Brain pericyte (primary cell): ENCODE measurements at places on chromosomes 2 and 18.

GRCh38 chr2:237128026-237128703 is 42.5 kb downstream of the COPS8 start:
- peak; percentile 98 for DNase-seq

GRCh38 chr2:150977296-150977695 is 284.4 kb downstream of the RBM43 start:
- no peak for DNase-seq

DNA sequence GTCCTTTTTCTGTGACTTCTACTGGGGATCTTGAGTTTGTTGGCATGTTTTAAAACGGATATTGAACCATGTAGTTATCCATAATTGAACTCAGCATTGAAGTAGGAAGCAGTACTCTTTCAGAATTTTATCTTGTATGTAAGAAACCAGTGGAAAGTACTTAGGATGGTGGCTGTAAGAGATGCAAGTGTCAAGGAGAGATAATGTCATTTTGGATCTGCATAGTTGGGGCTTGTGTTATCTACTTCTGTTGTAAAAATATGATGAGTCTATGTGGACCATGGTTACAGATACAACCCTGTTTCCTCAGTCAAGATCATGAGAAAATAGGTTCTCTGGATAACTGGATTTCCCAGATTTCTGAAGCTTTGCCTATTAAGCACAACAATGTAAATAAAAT is 113.7 kb downstream of the NAB1 start:
- no peak for DNase-seq

GRCh38 chr18:78733762-78734613 is 245.6 kb upstream of the SALL3 start:
- no peak for DNase-seq

- DNase-seq, result no peak
These were observed 98.7 kb downstream of the TWIST2 start for GRCh38 chr2:238946318-238947242.

- no peak for DNase-seq
These were observed 13.8 kb downstream of the BABAM2 start for GRCh38 chr2:27904405-27904665.

DNA sequence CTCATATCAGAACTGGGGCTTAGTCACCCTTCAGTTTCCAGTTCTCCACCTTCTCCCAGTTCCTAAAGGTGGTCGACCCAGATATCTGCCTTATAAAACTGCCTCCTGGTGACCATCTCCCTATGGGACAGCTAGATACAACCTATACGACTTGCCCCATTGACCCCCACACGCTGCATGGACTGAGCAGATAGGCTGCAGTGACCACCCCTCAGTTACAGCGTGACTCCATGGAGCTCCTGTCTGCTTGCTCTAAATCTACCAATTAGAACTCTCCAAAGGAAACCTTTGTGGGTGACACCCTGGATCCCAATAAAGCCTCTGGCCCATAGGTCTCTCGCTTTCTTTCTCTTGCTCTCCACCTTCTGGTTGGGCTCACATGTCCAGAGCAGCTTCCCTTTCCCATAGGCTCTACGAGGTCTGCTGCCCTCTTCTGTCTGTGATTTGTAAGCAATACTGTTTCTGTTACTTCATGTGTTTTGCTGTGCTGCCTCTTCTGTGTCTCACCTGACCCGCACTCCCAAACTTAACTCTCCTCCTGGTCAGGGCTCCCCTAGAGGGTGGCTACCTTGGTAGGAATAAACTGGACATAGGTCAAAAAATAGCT is 971.3 kb upstream of the FAM98A start:
- no peak for DNase-seq

DNA sequence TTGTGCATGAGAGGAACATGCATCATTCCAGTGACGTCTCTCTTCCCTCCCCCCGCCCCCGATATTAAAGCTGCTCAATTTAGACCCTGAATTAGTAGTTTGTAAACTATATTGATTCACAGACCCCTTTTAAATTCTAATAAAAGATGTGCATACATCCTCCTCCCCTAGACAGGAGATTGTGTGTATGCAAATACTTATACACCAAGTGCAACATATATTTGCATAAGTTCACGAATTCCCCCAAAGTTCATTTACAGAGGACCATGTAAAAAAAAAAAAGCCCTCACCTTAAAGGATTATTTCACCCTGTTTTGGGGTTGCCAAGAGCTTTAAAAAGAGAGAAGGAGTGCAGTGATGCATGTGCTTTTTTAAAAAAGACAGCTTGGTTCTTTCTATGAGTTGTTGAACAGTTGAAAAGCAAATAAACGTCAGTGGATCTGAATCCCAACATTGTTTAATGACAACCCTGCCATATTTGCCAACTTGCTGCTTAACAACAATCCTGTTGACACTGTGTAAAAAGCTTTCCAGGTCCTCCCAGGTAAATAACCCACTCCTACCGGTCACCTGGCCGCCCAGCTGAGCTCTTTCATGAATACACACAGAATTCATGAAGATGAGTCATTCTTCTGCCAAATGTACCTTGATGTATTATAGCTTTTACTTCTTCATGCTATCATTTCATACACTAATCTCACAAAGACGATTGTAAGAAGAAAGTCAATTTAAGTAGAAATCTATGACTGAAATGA is 211.5 kb downstream of the IKZF2 start:
- DNase-seq, result no peak

DNA sequence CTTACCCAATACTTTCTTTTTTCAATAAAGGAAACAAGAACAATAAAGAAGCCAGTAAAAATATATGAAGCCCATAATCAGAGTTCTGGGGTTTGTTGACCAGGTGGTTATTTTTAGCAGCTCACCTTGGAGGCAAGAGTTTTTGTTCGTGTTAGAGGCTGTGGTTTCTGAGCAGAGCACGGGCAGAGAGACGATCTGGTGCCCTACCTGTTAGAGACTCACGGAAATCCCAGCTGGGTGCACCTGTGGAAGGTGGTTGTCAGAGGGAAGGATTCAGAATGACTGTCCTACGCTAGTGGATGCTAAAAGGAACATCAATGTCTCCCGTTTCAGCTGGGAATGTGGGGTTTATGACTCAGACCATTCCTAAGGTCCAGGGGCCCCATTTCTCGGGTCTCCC is 87.6 kb downstream of the NRP2 start:
- DNase-seq, result no peak

- DNase-seq, result no peak
These were observed 125.9 kb upstream of the SATB2 start for GRCh38 chr2:199583676-199584075.

- DNase-seq, result no peak
These were observed 34.3 kb downstream of the MSH2 start for GRCh38 chr2:47437287-47437686.

- no peak for DNase-seq
These were observed 657.0 kb downstream of the ARHGAP15 start for GRCh38 chr2:143786026-143786765.

GRCh38 chr2:102788885-102789260 is 27.0 kb downstream of the TMEM182 start:
- no peak for DNase-seq

GRCh38 chr2:85355073-85355410 is 473 bp downstream of the ELMOD3 start:
- no peak for DNase-seq

DNA sequence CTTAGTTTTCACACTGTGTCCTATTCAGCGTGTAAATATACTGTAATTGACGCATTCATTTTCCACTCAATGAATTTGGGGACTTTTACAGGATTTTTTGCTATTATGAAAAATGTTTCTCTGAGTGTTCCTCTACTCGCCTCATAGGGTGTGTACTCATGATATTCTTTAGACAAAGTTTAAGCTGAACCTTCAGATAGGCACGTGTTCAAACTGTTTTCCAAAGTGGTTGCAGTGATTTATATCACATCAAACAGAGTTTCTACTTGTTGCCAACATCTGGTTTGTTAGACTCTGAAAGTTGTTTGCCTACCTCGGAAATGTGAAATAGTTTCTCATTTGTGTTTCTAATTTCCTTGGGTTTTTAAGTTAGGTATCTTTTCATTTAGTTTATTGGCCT is 46.4 kb upstream of the IL1R1 start:
- no peak for DNase-seq

DNA sequence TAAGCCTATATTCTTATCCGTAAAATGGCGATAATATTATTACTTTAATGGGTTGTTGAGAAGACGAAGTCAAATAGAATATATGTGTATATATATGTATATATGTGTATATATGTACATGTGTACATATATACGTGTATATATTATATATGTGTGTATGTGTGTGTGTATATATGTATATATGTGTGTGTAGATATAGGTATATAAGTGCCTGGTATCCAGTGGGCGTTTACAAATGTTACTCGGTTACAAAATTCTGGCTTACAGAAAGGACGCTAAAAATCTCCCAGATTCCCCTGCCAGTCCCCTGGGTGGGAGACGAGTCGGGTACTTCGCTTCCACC is 295 bp upstream of the MTX2 start:
- no peak for DNase-seq

GRCh38 chr2:218166791-218167190 is at the start of gene CXCR1:
Gene CXCR1, minus strand, starts transcription at chr2:218166962. Its CDS starts 1,751 bp downstream, at chr2:218165211.
- no peak for DNase-seq

GRCh38 chr2:176138923-176139660 is 9.6 kb downstream of the HOXD8 start:
- DNase-seq, result no peak

DNA sequence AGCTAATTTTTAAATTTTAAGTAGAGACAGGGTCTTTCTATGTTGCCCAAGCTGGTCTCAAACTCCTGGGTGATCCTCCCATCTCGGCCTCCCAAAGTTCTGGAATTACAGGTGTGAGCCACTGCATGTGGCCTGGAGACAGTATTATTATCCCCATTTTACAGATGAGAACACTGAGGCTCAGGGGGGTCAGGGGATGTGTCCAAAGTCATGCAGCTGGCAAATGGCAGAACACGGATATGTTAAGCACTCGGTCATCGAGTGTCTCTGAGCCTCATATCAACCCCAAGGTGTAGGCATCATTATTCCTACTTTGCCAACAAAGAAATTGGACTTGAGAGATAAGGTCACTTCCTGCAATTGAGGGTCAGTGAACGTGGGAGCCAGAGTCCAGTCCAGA is 12.6 kb downstream of the KCNK3 start:
- DNase-seq, result no peak

GRCh38 chr2:62042944-62043343 is 137.5 kb downstream of the COMMD1 start:
- DNase-seq, result no peak

DNA sequence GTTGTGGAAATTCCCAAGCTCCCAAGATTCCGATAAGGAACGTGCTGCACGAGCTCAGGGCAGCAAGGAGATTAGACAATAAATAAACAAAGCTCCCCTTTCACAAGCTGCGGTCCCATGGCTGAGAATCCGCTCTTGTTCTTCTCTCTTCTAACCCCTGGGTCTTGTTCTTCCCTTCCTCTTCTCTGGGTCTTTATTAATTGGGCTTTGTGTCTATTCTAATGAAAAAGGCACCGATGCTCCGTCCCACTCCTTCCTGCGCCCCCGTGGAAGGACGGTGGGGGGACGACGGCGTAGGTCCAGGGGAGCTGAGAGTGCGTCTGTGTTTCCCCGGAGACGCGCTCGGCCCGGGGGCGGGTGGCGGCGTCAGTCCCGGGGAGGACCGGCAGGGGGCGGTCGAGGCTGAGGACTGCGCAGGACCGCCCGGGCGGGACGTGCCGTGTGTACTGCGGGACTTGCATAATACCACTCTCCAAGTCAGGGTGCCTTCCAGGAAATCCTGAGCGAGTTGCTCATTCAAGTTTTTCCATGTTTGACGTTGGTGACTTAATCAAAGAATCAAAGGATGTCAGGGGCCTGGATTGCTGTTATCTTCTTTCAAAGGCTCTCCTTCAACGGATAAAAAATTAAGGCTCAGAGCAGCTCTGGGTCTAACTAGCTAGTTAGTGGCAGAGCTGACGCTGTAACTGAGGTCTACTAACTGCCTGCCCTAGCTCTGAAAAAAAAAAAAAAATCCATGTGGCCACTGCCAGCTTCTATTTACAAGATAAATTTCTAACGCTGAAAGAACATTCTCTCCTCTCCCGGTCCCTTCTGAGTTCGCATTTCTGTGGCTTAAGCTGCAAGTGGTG is 321.4 kb downstream of the TGIF1 start:
- DNase-seq, result no peak

DNA sequence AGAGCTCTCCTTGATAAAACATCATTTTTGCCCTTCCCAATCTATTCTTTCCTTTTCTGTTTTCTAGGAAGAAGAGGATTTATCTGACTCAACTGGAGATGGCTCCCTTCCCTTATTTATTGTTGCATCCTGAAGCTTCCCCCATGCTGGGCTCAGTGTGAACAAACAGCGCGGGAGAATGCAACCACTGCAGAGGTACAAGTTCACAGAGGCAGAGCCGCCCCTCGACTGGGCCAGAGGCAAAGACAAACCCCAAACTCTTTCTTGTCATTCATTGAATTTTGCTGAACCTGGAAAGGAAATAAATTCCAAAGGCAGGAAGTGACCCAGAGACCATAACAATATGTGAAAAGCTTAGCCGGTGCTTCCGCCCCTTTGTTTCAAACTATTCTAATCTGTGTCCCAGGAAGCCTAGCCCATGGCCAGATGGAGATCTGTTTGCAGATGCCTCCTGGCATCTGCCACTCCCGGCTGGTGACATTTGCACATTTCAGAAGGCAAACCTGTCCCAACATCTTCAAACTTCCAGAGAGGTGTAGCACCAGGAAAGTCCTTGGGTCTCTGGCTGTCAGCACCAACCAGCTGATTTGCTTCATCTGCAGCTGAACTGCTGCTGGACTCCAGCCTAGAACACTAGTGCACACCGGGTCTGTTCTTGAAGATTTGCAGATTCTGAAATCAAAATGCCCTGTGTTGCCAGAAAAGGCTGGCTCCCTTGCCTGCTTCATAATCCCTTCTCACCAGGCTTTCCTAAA is 79.4 kb upstream of the MAP4K3 start:
- DNase-seq, result no peak

DNA sequence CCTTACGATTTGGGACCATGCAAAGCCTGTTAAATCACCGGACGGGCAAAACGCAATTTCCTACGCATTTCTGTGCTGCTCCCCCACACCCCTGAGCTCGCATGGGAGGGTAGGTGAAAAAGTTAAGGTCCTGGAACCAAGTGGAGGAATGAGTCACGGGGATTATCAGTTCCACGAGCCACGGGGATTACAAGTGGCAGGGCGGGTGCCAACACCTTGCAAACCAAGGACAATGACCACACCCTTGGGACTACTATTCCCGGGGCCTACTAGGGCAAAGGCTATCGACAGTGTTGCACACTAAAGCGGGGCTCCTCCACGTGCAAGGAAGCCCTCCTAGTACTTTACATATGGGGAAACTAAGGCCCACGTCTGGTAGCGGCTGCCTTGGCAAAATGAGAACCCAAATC is 447 bp downstream of the RETSAT start:
- DNase-seq, result no peak

DNA sequence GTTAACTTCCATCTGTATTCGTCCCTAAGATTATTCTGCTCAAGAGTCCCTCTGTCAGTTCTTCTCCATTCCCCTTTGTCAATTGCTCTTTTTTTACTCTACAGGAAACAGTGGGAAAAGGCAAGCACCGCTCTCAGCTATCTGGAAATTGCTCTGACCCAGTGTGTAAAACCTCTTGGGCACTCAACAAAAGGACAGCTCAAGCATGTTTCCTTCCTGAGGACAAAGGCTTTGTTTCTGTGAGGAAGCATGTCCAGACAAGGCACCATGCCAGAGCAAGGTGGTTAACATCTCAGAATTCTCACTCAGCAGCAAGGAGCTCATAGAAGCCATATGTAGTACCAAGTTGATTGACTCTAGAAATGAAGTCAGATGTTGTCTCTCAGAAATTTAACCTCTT is 735.6 kb downstream of the TSN start:
- no peak for DNase-seq
